ENCODE measurements at places on chromosomes 12 and 14.

- no peak for DNase-seq
Observed at GRCh38 chr14:59347915-59348314, 117.3 kb downstream of the GPR135 start.

GRCh38 chr14:79916892-79917291 is 294.4 kb downstream of the DIO2 start:
- no peak for DNase-seq

DNA sequence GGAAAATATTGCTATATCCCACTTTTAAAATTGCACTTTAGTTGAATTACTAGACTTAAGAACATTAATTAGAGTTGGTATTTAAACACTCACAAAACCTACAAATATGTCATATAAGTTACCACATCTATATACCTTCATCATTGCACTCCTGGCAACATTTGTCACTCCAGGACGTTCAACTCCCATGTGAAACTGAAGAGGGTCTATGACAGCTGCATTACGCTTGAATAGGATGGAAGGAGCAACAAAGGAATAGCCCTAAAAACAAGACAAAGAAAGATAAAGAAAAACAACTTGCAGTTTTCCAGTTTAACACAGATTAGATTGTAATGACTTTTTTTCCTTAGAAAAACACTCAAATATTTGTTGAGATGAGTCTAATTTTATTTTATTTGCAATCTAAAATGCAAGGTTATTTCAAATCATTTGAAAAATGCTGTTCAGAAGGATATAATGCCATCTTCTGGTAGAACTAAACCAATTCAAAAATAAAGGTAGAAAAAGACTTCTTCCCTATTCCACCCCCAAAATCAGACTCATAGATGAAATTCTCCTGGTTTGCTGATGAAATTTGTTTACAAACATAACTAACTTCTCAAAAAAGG is 84.3 kb upstream of the TTC7B start:
- no peak for DNase-seq

GRCh38 chr12:121810833-121811433 is 7.1 kb downstream of the SETD1B start:
- no peak for DNase-seq

DNA sequence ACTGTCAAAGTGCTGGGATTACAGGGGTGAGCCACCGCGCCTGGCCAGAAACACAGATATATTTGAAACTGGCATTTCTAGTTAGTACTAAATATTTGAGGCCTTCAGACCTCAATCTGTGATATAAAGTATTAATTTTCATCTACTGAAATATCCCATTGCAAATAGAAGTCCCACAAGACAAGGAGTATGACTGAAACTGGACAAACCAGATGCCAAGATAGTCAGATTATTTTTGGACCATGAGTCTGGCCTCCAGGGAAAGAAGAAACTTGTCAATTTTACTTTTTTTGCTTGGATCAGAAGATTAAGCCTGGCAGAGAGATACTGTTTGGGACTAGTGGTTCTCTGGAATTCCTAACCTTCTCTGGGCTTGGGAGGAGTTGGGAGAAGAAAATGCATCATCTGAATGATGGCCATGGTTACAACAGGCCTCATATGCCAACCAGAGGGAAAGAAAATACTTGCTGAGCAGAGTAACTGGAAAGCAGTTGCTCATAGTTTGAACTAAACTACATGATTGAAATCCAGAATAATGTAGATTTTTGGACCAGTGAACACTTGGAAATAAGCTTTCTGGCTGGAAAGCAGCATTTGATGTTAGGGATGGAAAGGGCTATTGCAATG is 2.9 kb upstream of the SMOC1 start:
- DNase-seq: no peak

DNA sequence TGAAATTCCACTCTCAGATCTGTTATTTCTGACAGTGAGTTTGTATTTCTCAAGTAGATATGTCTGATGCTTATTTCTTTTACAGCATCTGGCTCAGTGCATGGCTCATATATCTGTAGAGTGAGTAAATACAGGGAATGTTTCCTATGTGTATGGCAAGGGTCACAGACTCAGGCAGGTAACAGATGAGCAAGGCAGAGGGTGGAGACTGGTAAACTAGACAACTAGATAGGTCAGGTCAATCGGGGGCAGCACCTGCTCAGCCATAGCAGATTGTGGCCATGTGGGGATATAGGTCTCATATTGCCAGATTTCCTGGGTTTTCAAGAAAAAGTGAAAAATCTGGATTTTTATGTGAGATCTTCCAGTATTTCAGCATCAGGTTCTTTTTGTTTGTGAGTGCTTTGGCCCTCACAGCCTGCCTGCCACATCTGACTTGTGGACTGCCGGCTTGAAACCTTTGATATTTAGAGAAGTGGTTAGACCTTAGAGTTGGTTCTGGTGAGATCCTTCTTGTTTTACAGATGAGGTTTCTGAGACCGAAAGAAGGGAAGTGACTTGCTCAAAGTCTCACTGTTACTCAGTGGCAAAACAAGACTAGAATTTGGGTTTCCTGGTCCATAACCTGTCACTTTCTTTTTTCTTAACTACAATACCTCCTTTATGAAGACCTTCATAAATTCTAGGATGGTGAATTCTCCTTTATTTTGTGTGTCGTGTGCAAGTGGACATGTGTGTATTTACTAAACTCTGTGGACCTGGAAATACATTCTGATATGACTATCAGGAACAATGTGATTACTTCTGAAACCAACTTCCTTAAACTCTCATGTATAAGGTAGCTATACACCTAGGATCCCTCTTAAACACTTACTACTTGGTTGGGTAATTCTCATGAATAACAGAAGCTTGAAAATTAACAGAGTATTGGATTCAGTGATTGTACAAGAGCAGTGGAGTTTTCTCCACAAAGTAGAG is 34.4 kb downstream of the PROX2 start:
- DNase-seq: no peak

GRCh38 chr14:99674776-99675381 is 9.2 kb upstream of the CYP46A1 start:
- DNase-seq: no peak

- DNase-seq: no peak
Observed at GRCh38 chr12:21813125-21813524, 38.6 kb upstream of the KCNJ8 start.

GRCh38 chr14:58919217-58919616 is 269.2 kb upstream of the DAAM1 start:
- no peak for DNase-seq
